ACHN (cell line): ENCODE measurements at places on chromosomes 13 and 19.

- DNase-seq = peak; percentile 75
Measured at GRCh38 chr19:57803594-57804325, 11.0 kb downstream of the ZNF552 start.

GRCh38 chr19:56538761-56539263 is at the start of gene ZFP28:
Gene ZFP28 (plus strand): TSS chr19:56538948. CDS start chr19:56539019, 71 bp downstream.
- DNase-seq = no peak

DNA sequence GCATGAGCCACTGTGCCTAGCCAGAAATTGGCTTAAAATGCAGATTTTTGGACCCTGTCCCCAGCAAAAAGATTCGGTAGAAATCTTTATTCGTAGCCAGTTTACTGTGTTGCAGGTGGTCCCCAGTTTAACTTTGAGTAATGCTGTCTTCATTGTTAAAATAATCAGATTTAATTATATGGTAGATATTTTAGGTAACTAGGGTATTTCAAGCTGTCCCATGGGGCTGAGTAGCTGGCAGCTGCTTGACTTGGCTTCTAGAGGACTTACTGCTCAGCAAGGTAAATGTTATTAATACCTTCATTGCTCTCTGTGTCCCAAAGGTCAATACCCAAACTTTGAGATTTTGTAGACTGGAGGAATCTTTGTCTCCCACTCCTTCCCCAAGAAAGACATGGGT is 21.1 kb downstream of the LSM14A start:
- DNase-seq = no peak

DNA sequence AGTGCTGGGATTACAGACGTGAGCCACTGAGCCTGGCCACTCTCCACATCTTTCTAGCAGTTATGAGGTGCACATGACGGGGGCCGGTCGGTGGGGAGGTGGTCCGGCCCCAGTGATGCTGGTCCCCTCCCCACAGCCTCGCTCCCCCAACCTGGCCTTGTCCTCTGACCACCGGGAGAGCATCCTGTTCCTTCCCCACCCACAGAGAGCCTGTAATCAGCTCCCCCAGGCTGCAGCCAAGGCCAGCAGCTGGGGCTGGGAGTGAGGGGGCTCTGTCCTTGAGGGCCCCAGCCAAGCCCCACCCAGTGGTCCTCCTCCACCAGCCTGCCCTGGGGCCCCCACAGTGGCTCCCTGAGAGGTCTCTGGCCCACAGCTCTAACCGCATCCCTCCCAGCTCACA is 3.0 kb upstream of the INSL3 start:
- no peak for DNase-seq

- peak; percentile 40 for DNase-seq
Measured at GRCh38 chr13:101942038-101942437, 459.8 kb downstream of the FGF14 start.

GRCh38 chr19:18425515-18426415 is 6.6 kb downstream of the SSBP4 start:
- DNase-seq = no peak

GRCh38 chr19:43790587-43790986 is 9.8 kb upstream of the KCNN4 start:
- DNase-seq = no peak

DNA sequence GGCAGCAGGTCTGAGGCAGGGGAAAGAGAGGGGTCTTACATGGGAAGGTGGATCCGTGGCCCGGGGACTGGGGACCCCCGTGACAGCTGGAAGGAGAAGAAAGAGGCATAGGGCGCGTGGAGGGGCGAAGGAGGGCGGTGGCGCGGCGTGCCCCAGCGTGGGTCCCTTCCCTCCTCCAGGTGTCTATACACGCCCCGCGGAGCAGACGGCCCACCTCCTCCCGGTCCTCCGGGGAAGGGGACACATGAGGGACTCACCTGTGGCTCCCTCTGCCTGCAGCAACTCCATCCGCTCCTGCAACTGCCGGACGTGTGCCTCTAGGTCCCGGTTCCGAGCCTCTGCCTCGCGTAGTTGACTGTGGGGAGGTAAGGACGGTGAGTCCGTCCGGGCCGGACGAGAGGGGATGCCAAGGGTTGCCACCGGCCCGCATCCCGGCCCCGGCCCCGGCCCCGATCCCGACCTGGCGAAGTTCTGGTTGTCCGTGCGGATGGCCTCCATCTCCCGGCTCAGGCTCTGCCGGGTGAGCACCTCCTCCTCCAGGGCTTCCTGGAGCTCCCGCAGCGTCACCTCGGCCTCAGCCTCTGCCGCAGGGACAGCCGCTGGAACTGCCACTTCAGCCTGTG is 2.4 kb upstream of the SIX5 start:
- no peak for DNase-seq

- no peak for DNase-seq
Measured at GRCh38 chr13:111323549-111323948, 3.1 kb downstream of the TEX29 start.

DNA sequence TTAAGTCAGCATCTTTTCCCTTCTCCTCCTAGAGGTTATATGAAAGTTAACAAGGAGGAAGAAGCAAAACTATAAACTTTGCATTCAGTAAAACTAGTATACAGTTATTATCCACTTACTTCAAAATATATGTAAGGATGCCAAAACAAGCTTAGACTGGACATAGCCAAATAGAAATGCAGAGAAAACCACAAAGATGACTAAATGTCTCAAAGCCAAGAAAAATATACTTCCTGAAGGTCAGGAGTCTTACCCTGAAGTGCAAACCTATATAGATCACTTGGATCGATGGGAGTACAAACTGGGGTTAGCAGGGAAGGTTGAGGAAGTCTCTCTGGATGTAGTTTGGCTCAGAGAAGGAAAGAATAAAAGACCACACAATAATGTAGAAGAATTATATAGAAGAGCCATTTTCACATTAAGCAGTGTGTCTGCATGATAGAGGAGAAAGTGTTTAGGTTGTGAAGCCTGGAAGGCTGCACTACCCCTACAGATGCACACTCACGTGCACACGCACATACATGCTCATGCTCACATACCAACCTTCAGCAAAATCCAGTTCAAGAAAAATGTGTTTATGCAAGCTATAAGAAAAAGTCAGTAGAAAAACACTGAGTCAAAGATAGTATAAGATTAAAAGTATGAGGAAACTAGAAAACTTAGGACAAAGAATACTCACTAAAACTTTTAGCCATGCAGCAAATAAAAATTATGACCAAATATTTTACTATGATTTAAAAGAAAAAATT is 112.1 kb upstream of the RXFP2 start:
- no peak for DNase-seq

DNA sequence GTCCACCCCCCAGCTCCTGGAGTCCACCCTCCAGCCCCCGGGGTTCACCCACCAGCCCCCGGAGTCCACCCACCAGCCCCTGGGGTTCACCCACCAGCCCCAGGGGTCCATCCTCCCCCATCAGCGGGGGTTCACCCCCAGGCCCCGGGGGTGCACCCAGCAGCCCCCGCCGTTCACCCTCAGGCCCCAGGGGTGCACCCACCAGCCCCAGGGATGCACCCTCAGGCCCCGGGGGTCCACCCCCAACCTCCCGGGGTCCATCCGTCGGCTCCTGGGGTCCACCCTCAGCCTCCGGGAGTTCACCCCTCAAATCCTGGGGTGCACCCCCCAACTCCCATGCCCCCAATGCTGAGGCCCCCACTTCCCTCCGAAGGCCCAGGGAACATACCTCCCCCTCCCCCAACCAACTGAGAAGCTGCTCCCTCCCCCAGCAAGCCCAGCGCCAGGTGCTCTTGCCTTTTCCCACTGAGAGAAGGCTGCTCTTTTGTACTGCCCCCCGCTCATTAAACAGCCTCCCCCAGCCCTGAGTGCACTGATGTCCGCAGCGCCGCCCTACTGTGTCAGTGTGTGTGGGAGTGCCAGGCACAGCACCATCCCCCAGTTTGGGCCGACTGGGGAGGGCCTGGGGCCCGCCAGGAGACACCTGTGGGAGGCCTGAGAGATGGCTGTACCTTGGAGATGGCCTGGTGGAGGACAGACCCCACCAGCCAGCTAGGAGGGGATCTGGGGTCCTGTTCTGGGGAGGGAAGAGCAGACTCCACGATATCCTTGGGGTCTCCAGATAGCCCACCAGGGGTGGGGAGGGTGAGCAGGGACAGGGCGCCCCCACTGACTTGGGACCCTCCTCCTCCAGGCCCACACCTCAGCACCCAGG is 750 bp upstream of the AMH start:
- no peak for DNase-seq

DNA sequence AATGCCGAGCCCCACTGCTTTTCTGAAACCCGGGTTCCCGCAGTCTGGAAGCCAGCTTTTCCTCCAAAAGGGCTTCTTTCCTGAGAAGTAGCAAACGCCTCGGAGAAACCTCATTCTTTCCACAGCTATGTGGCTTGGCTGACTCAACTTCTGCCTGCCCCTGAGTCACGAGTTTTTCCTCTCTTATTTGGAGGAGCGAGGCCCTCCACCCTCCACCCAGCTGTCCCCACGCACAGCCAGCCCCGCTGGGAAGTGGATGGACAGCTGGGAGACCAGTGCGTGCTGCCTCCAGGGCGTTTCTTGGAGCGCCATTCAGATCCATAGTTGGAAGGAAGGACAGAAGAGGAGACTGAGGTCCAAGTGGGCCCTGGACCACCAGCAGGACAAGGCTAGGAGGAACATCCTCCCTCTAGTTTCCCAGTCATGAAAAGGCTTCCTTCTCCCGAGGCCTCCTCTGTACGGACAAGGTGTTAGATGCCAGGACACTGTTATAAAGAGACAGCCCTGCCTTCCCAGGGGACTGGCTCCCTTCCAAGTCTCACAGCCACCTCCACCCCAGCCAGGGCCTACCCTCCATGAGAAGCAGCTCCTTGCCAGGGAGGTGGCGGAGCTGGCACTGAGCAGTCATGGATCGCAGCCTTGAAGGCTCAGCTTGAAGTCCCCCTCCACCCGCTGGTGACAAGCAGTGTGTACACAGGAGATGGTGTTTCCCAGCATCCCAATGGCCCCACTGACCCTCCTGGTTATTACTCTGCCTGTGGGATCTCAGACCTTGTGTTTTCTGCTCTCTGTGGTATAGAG is 2.5 kb upstream of the PLEKHF1 start:
- DNase-seq = peak; percentile 72

- DNase-seq = no peak
Measured at GRCh38 chr19:295687-296370, 4.6 kb upstream of the PLPP2 start.

- no peak for DNase-seq
Measured at GRCh38 chr13:37531049-37531448, 67.5 kb downstream of the POSTN start.

- peak; percentile 56 for DNase-seq
Measured at GRCh38 chr13:99308471-99309087, 1.4 kb upstream of the GPR183 start.

DNA sequence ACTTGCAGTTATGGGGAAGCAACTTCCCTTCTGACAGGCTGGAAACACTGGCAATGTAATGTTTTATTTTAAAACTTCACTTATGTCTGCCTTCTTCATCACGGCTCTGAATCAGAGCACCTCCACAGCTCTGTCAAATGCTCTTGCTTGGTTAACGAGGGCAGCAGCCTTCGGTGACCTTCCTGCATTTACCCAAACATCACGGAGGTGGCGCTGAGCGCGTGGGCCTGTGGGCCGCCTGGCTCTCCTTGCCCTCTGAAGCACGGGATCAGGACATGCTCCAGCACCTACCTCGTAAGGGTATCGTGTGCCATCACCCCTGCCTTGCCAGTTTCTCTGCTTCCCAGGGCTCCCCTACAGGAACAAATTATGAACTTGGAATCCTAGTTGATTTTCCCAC is 310.0 kb downstream of the TEX29 start:
- no peak for DNase-seq

- peak; percentile 50 for DNase-seq
Measured at GRCh38 chr13:95624020-95624419, 20.5 kb downstream of the DZIP1 start.
